Lower leg skin (tissue), 4 donors: ENCODE measurements at places on chromosomes 1 and 21. TPM values are rescaled to one million over a fixed set of nuclear protein-coding genes. Genes with fewer than 3 reads are reported as not detected.
A peak's percentile ranks its signal among the peaks of the same experiment; 100 is the strongest.

DNA sequence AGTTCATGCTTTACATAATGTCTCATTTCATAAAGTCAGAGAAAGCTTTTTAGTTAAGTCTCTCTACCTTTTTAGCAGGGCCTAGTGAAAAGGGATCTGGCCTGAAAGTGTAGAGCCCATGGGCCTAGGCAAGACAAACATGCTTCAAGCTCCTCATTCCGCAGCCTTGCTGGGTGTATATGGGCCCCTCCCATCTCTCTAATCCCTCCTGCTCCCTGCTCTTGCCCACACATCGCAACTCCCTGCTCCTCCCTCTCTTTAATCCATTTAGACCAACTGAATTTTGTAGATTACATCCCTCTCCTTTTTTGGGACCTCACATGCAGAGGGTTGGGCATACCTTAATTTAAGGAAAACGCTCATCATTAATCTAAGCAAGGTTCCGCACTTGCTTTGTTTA, 42.3 kb upstream of the CCDC190 start:
- no peak for DNase-seq

GRCh38 chr1:64539781-64540218, 69.9 kb downstream of the CACHD1 start:
- DNase-seq, result peak; percentile 89

DNA sequence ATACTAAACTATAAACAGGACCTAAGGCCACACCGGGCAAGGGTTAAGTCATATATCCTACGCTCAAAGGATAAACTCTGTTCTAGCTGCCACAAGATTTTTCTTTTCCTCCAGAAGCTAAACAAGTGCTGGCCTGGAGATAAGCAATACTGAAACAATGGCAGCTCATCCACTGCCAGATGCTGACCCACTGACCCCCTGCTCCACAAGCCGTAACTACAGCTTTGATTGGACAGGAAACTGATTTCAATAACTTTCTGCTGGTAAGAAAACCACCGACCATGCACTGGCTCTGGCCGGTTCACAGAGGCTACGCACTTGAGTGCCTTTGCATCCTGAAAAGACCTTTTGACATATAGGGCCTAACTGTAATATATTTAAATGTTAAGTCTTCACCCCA, 51.3 kb upstream of the PLA2G2C start:
- no peak for DNase-seq

Gene BCAN
- total RNA-seq, result 21.9 TPM

DNA sequence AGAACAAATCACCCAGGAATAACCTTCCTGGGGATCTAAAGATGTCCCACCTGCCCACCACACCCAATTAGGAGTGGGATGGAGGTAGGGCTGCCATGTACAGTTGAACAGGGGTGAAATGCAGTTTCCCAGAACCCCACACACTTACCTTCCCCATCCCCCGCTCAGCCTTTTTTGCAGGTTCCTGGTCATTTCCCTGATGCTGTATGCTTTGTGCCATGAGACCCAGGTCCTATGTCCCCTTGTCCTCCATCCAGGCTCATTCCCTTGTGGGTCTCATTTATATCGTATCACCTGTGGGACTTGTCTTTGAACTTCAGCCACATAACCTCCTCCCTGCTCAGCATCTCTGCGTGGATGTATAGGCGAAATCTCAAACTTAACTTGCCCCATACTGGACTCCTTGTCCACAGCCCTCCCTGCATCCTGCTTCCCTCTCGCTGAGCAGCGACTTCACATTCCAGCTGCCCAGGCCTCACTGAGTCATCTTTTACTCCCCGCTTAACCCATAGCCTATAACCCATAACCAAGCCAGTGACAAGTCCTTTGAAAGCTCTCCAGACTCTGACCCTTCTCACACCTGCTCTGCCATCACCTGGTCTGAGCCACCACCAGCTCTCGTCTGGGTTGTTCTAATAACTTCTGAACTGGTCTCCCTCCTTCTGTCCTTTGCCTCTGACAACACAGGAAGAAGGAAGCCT, 4.7 kb downstream of the LDLRAD2 start:
- DNase-seq, result no peak

DNA sequence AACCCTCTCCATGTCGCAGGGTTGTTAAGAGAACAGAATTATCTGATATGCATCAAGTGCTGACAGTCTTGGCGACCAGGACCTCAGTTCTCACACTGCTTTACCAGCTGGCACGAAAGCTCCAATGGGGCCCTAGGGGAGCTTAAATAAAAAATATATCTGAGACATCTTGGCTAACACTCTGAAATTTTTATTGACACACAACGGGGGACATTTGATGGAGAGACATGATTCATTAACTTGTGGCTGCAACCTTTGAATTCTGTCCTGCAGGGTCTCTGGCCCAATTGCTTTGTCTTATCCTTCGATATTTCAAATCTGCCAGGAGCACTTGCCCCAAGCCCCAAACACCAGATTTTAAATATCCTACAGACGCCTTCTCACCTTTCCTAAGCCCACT, 567.0 kb downstream of the AJAP1 start:
- DNase-seq, result no peak

- DNase-seq, result no peak
Observed at GRCh38 chr21:31370893-31371544, 27.0 kb upstream of the TIAM1 start.

DNA sequence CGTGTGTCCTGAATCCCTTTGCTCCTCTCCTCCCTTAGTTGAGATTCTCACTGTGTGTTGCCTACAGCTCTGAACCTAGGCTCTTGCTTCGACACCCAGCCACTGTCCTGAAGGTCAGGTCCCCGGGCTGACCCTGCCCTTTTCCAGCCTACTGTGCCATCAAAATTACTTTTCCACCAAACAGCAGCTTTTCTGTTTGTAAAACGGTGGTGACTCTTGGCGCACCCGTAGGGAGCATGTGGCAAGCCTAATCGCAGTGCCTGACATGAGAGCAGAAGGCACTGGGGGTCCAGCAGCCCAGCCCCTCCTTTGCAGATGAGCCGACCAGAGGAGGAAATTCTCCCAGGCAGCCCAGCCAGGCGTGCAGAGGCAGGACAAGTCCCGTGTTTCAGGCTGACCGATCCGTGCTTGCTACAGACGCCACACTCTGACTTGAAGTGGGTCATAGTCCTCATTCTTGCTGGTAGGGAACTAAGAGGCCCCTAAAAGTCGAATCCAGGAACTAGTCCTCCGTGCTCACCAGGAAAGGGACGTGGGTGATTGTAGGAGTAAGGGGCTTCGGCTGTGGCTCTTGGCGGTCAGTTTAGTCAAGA, 6.8 kb downstream of the GPR137B start:
- DNase-seq, result peak; percentile 77

DNA sequence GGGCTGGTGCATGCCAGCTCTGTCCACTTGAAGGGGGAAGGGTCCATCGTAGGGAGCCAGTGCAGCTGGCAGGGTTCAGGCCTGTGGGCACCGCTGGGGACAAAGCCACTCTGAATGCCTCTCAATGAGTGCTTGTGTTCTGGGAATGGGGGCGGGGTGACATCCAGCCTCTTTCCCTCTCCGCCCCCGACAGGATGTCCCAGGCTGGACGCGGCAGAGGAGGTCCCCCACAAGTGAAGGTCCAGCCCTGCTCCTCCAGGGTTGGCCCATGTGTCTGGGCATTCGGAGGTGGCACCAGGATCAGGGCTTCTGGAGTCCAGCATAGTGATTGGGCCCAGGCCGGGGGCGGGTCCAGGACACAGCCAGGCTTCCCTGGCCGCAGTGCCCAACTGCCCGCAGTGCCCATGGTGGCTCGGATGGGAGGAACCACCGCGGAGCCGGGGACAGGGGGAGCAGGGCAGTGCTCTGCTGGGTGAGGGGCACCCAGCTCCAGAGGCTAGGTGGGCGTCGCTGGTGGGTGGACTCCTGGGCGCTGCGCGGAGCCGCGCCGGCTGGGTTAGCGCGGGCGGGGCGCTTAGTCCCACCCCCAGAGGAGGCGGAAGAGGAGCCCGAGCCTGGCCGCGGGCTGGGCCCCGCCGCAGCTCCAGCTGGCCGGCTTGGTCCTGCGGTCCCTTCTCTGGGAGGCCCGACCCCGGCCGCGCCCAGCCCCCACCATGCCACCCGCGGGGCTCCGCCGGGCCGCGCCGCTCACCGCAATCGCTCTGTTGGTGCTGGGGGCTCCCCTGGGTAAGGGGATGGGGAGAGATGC, at the start of gene SHISA4:
SHISA4 (plus strand) TSS at position 617 of the 808 bp plus-strand sequence; CDS start at position 714, 97 bp downstream.
- peak; percentile 44 for DNase-seq

Gene ZNF593OS
- total RNA-seq, result not detected

Gene KCNAB2
- total RNA-seq, result 10.3 TPM

DNA sequence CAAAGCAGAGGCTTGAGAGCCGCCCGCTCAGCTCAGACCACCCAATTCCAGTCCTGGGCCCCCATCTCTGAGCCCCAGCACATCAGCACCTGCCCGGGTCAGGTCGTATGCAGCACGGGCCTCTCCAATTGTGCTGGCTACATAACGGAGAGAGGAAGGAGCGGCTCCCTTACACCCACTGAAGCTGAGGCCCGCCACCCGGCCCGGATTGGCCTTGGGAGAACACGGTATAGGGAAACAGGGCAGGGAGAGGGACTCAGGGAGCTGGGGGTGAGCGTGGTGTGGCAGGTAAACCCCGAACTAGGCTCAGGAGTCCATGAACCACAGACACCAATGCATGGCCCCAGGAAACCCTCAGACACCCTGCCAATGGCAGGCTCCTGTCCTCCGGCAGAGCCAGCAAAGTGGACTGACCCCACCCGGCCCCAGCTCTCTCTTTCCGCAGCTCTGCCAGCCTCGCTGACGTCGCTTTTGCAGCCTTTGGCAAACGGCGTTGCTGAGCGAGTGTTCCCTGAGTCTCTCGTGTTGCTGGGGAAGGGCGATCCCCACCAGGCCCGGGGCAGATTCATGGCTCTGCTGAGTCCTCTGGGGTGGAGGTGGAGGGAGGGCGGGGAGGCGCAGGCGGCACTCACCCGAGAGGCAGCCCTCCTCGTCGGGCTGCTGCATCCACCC, 16.5 kb downstream of the MEGF6 start:
- no peak for DNase-seq

Gene FTCD
- 0.29 TPM for total RNA-seq

DNA sequence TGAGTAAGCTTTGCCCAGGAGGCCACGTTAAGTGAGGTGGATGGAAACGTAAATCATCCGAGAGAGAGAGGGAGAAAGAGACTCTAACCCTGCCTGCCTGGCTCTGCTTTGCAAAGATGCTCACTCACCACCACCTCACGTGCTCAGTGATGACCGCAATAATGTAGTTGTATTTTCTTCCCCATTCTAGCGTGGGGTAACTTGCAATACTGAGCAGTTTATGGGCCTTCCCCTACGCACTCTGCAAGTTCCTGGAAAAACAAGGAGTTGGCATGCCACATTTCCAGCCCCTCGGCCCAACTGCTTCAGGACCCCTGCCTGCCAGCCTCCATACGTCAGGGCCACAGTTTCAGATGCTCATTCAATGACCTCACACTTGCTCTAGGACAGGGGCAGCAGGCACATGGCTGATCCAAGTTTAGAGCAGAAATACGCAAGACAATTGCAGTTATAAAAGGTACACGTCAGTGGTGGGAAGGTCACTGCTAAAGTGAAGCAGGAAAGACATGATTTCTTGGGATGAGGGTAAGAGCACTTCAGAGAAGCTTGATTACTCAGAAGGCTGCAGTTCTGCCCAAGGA, 112.5 kb upstream of the RAB4A start:
- no peak for DNase-seq

- DNase-seq, result no peak
Observed at GRCh38 chr1:235045034-235045690, 83.5 kb downstream of the TOMM20 start.

- no peak for DNase-seq
Observed at GRCh38 chr1:231395076-231395997, 26.8 kb downstream of the EGLN1 start.

Gene NBPF3
- total RNA-seq, result 19.7 TPM

DNA sequence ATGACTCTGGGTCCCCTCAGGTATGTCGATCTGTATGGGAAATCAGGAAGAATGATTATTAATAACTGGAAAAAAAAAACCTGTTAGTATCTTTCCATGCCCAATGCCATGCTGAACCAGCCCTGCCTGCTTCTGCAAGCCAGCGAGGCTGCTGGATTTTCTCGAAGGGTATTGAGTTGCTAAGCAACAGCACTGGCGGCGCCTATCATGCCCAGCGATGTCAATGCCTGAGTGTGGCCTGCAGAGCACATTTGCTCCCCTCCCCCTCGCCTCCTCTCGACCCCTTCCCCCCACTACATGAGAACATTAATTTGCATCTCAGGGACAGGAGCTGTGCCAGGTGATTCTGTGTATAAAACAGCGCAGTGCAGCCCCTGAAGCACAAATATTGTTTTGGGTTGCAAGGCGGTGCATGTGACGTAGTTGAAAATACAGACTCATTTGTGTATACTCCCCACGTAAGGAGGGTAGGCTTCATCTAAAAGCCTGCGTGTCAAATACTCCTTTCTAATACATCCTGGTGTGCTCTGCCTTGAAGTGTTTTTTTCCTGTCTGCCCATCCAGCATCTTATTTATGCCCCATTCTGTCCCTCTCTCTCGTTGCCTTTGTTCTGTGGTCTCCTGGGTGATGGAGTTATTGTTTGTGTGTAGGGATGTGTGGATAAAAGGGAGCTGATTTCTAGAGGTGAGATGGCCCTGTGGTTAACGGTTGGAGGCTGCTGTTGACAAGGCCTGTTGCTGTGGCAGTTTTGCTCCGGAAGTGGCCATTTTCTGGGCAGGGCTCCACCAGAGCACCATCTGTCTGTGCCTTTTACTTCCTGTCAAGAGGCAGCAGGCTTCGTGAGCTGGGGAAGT, 32.7 kb upstream of the ATP5PO start:
- peak; percentile 92 for DNase-seq

GRCh38 chr1:57321776-57322175, 102.1 kb downstream of the DAB1 start:
- DNase-seq, result no peak

GRCh38 chr21:34526241-34526617, 14.2 kb upstream of the KCNE1 start:
- no peak for DNase-seq

GRCh38 chr1:47547753-47548573, 110.1 kb downstream of the FOXD2 start:
- DNase-seq, result no peak

GRCh38 chr1:59427155-59427554, 130.3 kb downstream of the FGGY start:
- DNase-seq, result peak; percentile 54

- no peak for DNase-seq
Observed at GRCh38 chr1:43847290-43847689, 86.3 kb upstream of the ARTN start.

Gene MCOLN3
- total RNA-seq, result 5.0 TPM

DNA sequence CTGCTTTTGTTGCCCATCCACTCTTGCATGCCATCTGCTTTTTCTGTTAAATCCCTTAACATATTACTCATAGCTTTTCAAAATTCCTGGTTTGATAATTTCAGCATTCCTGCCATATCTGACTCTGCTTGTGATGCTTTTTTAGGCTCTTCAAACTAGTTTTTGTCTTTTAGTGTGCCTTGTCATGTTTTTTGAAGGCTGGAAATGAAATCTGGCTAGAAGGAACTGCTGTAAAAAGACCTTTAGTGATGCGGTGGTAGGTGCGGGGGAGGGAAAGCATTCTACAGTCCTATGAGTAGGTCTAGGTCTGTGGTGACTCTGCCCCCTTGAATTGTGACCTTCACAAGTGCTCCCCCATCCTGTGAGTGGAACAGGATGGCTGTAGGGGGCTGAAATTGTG, 15.0 kb upstream of the S100B start:
- DNase-seq, result no peak
